ENCODE measurements at places on chromosomes 1 and 21. TPM values are rescaled to one million over a fixed set of nuclear protein-coding genes. Genes with fewer than 3 reads are reported as not detected.

GRCh38 chr1:111599781-111600693 lies 19.6 kb upstream of the RAP1A start:
- DNase-seq = no peak

DNA sequence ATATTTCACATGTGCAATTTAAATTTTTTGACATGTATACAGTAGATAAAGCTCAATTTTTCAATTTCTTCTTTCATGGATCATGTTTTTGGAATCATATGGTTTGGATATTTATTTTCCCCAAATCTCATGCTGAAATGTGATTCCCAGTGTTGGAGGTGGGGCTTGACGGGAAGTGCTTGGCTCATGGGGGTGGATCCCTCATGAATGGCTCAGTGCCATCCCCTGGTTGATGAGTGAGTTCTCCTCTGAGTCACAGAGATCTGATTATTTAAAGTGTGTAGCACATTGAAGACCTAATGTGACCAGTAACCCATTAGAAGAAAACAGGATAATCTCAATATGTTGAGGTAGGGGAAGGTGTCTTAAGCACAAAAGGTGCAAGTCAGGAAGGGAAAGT lies 9.1 kb upstream of the IFI16 start:
- DNase-seq = no peak

LRRC71 gene
- total RNA-seq = not detected

- DNase-seq = no peak
Measured at GRCh38 chr1:52237430-52237829, 95.5 kb downstream of the ZFYVE9 start.

DNA sequence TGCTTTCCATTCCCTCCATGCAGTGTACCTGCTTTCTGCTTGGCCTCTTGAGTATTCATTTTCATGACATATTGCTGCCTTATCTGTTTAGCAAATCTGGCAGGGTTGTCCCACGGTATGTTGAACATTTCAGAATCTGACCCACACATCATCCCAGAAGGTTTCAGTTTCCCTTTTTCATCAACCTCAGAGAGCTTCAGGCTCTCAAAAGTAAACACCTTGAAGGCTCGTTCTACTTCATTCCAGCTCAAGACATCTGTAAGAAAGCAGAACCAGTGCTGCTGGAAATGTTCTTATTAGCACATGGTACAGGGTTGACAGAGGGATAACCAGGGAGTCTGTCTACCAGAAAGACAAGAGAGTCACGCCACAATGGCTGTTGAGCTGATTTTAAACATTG lies 103.6 kb downstream of the SPAG17 start:
- no peak for DNase-seq

DNA sequence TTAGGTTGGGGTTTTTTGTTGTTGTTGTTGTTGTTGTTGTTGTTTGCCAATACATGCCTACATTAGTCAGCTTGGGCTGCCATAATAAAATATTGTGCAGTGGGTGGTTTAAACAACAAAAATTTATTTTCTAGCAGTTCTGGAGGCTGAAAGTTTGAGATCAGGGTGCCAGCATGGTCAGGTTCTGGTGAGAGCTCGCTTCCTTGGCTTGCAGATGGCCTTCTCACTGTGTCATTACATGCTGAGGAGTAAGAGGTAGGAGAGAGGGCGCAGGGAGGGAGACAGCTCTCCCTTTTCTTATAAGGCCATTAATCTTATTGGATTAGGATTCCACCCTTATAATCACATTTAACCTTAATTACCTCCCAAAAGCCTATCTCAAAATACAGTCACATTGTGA lies 52.7 kb downstream of the DIRAS3 start:
- DNase-seq = no peak

GRCh38 chr21:34838956-34839820 lies 170.4 kb downstream of the CLIC6 start:
- DNase-seq = no peak

DNA sequence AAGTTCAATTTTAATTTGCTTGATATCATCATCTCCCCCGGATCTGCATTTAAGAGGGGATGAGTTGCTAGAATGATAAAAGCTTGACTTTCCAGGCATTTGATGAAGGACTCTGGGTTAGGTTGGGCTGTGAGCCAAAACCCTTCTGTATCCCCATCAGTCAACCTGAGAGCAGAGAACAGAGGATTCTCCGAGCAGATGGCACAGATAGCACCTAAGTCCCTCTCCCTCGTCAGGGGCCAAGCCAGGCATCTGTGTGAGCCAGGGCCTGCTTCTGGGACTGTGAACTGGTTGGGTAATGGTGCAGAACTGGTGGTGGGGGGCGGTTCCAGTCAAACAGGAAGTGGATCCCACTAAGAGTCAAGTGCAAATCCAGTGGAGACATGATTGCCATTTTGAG lies 205.8 kb downstream of the TNR start:
- DNase-seq = no peak

DNA sequence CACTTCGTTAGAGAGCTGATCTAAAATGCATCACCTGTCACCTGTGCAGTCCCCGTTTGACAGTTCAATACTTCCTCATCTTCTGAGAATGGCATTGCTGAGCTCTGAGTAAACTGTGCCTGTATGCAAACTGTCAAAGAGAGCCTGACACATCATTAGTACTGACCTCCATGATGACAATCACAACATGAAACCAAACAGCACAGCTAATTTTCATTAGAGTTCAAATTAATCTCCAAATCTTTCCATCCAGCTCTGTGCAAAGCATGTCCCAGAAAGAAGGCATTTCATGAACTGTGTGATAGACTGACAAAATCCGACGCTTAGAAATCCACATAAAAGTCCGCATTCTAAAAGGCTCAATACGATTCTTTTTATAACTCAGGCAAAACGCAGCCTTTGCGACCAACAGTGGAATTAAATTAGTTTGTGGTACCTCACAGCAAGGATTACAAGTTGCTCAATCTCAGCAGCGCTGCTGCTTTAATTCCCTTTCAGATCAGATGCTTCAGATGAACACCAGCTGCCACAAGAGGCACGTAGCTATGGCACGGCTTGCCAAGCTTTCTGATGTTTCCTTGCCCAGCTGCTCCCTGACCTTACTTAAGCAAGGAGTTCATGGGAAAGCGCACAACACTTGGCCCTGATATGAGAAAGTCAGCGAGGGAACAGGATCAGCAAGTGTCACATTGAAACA lies 765.5 kb upstream of the PRMT6 start:
- DNase-seq = no peak

- DNase-seq = no peak
Measured at GRCh38 chr1:67921725-67922489, 88.6 kb upstream of the GNG12 start.

GRCh38 chr1:18682375-18682774 lies 51.7 kb downstream of the PAX7 start:
- DNase-seq = no peak

- no peak for DNase-seq
Measured at GRCh38 chr21:16605597-16605996, 875.8 kb downstream of the USP25 start.

GRCh38 chr1:164961715-164962114 lies 394.8 kb downstream of the LMX1A start:
- DNase-seq = no peak

DNA sequence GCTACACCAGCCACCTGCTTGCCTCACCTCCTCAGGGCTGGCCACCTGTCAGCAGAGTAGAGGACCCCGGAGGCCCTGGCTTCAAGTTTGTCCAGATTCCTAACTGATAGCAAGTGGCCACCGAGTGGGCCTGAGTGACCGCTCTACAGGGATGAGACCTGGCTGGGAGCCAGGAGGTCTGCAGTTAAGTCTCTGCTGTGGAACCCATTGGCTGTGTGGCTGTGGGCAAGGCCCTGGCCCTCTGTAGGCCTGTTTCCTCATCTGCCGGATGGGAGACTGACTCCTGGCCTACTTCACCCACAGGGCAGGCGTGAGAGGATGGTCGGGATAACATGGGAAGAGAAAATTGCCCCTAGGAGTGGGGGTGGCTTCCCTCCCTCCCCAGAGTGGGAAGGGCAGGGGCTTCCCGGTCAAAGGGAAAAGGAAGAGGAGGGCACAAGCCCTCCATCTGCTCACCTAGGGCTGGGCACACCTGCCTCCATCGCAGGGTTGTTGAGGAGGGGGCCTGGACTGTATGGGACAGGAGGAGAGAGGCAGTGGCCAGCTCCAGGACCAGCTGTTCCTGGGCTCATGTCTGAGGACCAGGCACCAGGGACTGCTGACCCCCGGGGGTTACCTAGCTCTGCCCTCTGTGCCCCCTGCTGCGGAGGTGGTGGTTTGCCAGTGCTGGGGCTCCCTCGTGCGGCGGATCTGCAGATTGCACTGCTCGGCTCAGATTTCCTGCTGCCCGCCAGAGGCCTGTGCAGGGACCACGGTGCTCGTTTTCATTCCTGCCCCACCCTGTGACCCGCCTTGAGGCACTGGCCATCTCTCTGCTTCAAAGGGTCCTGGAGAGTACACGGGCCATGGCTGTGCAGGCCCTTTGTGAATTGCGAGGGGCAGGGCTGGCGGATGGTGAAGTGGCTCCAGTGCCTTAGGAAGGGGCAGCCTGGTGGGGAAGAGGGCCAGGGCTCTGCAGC lies 9.1 kb upstream of the MTFR1L start:
- DNase-seq = peak; percentile 92

TTC34 gene
- total RNA-seq = 0.74 TPM

- DNase-seq = no peak
Measured at GRCh38 chr1:6054596-6054995, 8.9 kb downstream of the KCNAB2 start.

- no peak for DNase-seq
Measured at GRCh38 chr1:221557013-221557412, 184.9 kb downstream of the DUSP10 start.

- no peak for DNase-seq
Measured at GRCh38 chr21:37631319-37632117, 264.9 kb downstream of the DYRK1A start.

DNA sequence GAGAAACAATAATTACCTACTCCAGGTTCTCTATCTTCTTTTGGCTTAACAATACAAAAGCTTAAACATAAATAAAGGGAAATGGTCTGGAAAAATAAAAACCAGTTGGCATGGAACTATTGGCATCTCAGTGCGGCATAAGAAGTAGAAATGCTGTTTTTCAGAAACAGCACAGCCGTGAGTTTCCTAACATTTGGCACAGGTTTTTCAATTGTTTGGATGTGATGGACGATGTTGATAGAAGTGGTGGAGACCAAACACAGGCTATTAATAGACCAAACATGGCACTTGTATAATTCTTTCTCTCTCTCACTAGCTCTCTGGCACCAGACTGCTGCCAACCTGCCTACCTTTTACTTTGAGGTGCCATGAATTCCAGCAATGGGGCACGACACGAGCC lies 36.2 kb downstream of the KCNN3 start:
- no peak for DNase-seq

GRCh38 chr1:27960762-27961645 lies 1.2 kb downstream of the XKR8 start:
- DNase-seq = no peak

DNA sequence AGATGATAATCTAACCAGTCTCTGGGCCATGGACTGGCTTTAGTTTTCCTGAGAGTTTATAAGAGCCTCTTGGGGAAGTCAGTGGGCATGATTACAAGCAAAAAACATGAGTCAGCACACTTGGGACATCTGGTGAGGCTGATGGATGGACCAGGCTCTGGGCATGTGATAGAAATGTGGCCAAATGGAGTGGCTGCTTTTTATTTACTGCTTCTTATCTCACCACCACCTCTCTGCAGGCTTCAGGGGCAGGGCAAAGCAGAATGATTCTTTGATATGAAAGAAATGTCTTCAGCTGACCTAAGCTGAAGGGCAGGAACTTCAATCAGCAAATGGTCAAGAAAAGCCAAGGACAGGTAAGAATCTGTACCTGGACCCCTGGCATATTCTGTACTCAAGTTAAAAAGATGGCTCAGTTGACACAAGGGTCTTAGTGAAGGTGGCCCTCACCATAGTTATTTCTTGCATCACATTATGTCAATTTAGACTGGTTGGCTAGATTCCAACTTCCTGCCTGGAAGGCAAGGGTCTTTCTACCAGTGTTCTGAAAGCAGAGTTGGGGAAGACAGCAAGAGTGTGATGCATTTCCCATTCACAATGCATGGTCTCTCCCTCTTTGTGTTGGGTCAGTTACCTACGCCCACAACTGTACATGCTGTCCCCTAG lies 162.8 kb downstream of the FASLG start:
- DNase-seq = no peak

GRCh38 chr1:206784471-206784903 lies 12.2 kb upstream of the IL10 start:
- DNase-seq = no peak

- peak; percentile 24 for DNase-seq
Measured at GRCh38 chr1:88736633-88737248, 52.7 kb downstream of the PKN2 start.

- no peak for DNase-seq
Measured at GRCh38 chr1:45843474-45843905, 40.1 kb downstream of the MAST2 start.

GRCh38 chr21:26320596-26320995 lies 150.0 kb upstream of the APP start:
- no peak for DNase-seq

- no peak for DNase-seq
Measured at GRCh38 chr1:153253693-153254092, 5.8 kb upstream of the LORICRIN start.

SH2D1B gene
- total RNA-seq = not detected

DNA sequence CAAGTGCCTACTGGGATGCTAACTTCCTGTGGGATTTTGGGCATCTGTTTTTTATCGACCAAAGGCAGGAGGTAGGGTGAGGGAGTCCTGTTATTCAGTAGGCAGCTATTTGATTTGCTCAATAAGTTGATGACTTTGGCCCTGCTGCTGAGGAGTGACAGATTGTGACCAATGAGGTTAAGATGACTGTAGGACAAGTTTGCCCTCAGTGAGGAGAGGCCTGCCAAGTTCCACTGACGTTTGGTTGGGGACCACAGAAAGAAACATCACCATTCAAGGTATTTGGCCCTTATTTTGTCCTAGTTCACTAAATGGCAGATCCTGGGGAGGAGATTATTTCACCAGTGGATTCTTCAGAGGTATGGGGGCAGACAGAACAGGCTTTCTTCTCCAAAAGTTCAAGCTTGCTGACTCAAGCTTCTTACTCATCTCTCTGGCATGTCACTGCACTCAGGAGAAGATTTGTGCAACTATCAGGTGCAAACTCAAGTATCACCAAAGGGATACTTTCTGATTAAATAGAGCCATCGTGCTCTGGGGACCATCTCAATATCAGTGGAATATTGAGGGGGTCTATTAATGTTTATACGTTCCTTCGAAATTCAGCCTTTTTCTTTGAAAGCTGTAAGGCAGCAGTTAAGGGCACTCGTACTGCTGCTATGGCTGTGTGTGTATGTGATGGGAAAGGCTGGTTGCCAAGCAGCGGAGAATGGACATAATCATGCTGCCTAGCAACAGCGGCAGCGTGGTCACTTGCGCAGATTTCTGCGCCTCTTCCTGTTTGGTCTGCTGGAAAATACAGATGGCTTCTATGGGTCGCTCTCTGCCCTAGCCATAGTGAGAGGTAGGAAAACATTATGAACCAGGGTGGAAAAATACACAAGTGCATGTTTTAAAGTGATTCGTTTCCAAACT lies 78.7 kb downstream of the PBX1 start:
- no peak for DNase-seq

DNA sequence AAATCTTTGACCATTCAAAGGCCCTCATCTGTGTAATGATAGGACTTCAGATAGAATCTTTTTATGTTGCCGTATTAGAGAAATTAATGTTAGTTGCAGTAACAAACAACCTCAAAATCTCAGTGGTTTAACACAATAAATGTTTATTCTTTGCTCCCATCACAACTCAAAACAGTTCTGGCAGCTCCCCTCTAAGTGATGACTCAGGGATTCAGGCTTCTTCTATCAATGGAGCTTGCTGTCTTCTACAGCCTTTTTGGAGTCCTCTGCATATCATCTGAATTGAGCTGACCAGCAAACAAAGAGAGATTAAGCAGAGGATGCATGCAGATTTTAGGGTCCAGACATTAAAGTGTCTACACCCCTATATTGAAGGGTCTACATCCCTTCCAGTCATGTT lies 59.1 kb upstream of the RAB3GAP2 start:
- DNase-seq = no peak
